Caudate nucleus (tissue), 63 donors: ENCODE measurements at places on chromosomes 11 and 22.

DNA sequence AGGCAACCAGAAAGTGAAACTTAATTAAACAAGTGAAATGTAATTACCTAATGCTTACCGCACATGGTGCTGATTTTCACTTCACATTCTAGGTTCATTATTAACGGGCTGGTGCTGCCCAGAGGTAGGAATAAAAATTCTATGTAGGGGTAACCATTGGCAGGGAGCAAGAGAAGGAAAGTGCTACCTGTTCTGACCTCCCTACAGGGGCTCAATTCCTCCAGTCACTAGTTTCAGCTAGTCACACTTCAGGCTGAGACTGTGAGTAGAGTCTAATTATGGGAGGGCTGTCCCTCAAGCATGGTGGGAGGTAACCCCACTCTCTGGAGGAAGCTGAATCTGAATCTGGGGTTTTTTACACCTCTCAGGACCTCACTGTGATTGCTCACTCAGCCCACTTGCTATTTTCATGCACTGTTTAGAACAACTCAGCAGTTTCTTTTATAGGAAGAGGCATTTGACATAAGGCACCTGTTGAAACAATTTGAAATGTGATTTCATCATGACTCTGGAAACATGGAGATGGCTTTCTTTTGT lies 75.4 kb downstream of the MAML2 start:
- no peak for DNase-seq

- DNase-seq: no peak
Observed at GRCh38 chr11:19867064-19867463, 154.4 kb downstream of the NAV2 start.

DNA sequence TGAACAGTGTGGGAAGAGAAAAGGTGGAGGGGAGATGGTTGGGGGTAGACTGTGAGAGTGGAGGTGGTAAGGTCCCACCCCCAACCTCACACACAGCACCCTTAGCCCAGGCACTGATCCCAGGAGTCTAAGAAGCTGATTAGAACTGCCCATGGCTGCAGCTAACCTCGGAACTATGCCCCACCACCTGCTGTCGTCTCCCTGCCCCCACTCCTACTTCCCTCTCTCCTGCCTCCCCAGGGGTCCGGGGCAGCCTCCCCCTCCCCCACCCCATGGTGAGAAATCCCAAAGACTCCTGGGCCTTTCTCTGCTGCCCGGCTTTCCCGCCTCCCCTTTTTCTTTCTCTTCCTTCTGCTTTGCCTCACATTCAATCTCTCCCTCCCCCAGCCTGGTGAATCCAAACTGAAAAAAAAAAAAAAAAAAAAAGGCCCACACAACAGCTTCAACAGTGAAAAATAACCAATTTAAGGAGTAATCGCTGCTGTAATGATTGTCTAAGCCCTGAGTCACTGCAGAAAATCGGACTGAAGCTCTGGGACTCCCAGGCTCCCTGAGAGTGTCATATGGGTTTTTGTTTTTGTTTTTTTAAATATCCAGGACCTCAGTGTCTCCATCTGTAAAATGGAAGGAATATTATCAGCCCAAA lies 9.6 kb upstream of the TP53I11 start:
- DNase-seq: no peak

DNA sequence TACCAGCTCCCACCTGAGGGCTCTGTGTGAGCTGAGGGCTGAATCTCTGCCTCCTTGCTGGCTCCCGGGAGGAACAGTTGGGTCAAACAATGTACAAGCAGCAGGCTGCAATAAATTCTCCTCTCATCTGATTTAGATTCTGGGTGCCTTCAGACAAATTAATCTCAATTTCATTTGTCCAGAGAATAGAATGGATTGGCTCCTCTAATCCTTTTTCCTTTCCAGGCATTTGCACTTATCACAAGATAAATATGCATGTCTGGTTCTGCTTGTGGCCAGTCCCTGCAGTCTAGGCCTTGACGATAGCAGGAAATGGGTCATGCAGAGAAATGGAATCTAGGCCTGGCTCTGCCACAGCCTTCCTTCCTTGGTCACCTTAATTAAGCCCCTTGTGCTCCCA lies 28.7 kb downstream of the UPB1 start:
- no peak for DNase-seq

- DNase-seq: no peak
Observed at GRCh38 chr22:41838842-41839618, 6.1 kb downstream of the SREBF2 start.

GRCh38 chr11:35717043-35717442 lies 54.5 kb downstream of the TRIM44 start:
- no peak for DNase-seq

DNA sequence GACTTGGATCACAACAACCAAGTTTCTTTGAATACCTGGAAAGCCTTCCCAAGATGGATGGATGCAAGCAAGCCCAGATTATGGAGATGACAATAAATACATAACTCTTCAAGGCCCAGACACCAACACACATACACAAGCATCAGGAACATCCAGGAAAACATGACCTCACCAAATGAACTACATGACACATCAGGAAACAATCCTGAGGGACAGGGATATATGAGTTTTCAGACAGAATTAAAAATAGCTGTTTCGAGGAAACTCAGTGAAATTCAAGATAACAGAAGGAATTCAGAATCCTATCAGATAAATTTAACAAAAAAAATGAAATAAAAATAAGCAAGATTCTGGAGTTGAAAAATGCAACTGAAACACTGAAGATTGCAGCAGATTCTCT lies 659.4 kb downstream of the METTL15 start:
- DNase-seq: no peak
